ENCODE measurements at places on chromosomes 7 and 10.

DNA sequence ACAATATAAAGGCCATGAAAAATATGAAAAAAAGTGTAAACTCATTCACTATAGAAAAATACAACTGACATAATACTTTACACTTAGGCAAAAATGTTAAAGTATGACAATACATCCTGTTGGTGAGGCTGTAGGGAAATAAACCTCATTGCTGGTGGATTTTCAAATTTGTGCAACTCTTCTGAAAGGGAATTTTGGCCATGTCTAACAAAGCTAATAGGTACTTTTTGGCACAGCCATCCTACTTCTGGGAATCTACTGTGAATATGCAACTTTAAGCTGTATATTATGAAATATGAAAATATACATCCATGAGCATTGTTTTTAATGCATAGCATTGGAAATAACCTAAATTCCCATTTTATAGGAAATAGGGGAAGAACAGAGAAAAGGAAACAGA lies 13.4 kb upstream of the COA1 start:
- DNase-seq, result no peak

GRCh38 chr7:79084423-79084822 lies 369.0 kb downstream of the MAGI2 start:
- no peak for DNase-seq

DNA sequence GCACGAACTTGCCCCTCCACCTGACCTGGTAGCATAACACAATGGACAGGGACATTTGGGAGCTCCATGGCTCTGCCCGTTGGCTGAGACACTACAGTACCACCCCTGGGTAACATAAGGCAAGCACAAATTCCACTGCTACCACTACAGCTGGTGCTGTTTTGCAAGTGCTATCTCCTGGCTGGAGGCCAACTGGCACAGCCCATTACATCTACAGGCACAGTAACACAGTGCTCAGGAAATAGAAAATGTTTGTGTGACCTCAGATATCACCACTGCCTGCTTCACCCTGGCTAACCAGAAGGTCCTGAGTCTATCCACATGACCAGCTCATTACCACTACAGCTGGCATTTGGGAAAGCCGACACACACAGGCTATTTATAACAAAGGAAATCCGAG lies 631.1 kb upstream of the MBL2 start:
- no peak for DNase-seq

DNA sequence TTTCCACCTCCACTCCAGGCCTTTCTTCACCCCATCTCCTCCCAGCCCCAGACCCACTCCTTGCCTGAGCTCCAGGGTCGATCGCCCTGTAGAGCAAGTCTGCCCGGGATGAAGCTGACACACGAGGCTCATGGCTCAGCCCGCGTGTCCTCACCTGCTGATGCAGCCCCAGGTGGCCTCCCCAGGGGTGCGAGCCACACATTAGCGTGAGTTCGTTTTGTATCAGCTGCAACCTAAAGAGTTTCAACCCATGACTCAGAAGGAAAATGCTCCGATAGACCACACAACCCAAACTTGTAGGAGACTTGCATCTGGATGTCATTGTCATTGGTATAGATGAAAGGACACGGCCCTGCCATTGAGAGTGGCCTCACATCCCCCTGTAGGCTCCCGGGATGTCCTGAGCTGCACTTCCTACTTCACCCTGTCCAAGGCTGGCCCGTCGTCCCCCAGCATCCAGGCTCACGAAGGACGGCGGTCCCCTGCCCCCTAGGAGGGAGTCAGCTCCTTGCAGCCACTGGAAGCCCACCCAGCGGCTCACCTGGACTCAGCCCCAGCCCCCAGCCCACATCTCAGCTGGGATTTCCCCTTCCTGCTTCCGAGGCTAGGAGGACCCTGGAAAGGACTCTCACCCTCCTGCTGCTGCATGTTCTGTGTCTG lies 97.7 kb downstream of the HTR5A start:
- DNase-seq, result no peak

DNA sequence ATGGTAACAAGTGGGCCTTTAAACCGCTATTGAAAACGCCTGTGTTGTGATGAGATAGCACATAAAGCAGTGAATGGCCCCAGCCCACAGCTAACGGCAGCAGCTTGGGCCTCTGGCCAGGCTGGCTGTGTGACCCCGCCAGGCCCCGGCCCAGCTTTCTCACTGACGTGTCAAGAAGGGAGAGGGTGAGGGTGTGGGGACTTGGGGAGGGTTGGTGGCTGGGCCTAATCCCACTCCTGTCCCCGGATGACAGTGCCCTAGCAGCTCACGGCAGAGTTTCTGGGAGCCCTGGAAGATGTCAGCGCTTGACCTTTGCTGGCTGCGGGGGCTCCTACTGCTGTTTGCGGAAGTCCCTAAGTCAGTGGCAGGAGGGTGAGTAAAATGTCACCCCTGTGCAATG lies 88.9 kb upstream of the SHH start:
- no peak for DNase-seq

DNA sequence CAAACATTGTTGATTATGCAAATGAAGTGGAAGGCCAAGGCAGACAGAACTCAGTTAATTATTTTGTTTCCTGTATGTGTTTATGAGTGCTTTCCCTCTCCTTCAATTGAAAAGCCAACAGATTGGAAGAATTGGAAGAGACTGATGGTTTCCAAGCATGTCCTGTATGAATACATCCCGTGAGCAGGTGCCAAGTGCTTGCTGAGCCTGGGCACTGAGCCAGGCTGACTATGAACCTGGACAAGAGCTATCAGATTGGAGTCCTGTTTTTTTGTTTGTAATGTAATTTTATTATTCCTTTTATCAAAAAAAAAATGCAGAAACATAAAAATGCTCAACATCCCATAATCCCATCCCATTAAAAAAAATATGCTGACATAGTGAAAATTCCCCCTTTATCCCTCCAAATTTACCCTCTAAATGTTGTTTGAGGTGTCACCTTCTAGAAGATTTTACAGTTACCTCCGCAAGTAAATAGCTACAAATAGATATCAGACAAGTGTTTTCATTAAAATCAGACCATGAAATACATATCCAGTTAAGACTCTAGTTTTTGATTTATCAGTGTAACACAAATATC lies 449.5 kb downstream of the GRID1 start:
- DNase-seq, result no peak

GRCh38 chr7:101891936-101892640 lies 74.7 kb downstream of the CUX1 start:
- DNase-seq, result no peak

- DNase-seq, result no peak
Measured at GRCh38 chr10:89946106-89946505, 244.7 kb downstream of the KIF20B start.

- DNase-seq, result no peak
Measured at GRCh38 chr10:122500726-122501125, 39.4 kb downstream of the HTRA1 start.

DNA sequence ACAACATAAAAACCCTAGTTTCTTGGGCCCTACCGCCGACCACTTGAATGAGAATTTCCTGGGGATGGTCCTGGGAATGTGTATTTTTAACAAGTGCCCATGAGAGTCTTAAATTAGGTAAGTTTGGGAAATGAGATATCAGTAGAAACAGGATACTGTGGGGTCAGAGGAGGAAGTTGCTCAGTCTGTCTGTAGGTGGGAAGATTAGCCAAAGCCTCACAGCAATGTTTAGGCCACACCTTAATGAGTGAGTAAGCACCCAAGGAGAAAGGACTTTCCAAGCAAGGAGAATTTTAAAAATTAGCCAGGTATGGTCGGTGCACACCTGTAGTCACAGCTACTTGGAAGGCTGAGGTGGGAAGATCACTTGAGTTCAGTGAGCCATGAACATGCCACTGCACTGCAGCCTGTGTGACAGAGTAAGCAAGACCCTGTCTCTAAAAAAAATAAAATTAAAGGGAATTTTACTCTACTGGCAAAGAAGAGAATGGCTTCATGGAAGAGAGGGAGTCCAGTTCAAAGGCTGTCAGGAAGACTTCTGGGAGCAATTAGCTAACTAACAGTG lies 31.9 kb downstream of the PAPSS2 start:
- DNase-seq, result no peak

DNA sequence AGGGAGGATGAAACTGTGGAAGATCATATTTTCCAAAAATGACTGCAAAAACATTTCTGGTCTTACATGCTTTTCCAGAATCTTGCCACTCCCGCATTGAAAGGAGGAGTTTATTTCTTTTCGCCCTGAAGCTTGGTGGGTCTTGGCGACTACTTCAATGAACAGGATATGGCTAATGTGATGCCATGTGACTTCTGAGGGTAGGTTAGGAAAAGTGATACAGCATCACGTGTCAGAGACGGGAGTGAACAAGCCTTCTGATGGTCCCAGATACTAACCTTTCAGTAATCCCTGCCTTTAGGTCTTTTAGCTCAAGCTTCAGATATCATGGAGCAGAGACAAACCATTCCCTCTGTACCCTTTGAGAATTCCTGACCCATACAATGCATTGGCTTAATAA lies 192.2 kb upstream of the HPS1 start:
- DNase-seq, result no peak

- no peak for DNase-seq
Measured at GRCh38 chr10:73577788-73578187, 13.4 kb downstream of the USP54 start.

DNA sequence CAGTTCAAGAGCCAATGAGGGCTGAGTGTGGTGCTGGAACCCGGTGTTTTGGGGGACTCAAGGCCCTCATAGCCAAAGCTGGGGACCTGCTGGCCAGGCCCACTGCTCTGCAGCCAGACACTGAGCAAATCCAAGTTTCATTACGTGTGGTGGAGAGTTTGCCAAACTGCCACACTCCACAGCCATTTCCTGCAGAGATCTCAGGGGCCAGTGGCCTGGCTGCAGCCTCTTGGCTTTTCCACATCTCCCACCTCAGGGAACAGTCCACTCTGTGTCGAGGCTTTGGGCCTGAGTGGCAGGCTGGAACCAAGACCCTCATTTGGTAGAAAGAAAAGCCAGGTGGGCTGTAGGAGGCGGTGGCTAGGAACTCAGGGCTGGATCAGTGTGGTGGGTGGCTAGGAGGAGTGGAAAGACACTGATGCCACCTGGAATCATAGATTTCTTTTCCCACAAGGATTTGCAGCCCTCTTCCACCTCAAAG lies 3.2 kb downstream of the HOXA11 start:
- DNase-seq, result no peak

GRCh38 chr10:91190876-91191583 lies 29.4 kb upstream of the PCGF5 start:
- DNase-seq, result no peak

- no peak for DNase-seq
Measured at GRCh38 chr10:77644557-77645243, 7.1 kb upstream of the KCNMA1 start.

DNA sequence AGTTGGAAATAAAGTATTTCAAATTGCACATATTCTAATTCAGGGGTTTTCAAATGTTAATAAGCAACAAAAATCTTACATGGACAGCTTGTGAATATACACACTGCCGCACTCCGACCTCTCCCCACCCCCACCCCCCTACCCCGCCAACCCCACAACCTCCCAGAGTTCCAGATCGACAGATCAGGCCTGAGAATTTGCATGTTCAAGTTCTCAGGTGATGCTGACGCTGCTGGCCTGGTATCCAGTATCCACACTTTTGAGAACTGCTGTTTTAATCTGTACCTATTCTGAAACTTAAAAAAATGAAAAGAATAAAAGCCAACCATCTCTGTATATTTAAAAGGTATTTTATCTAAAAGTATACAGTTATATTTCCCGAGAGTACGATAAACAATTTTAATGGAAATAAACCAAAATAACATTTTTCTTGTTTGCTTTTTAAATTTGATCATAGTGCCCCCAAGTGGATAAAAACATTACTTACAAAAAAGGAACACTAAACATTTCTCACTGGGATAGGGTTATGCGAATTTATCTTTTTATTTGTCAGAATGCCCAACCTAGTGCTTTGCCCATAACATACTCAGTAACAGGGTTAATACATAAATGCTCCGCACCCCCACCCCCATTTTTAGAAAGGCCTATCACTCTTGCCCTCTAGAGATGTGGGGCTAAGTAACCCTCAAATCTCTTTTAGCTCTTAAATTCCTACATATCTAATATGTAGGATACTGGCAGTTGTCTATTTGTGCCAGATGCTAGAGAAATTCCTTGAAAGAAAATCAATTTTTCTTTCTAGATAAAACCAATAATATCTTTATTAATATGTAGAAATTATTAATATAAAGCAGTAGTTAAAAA lies 166.3 kb downstream of the RNF133 start:
- DNase-seq, result no peak

- no peak for DNase-seq
Measured at GRCh38 chr7:29080803-29081202, 65.5 kb downstream of the CPVL start.

DNA sequence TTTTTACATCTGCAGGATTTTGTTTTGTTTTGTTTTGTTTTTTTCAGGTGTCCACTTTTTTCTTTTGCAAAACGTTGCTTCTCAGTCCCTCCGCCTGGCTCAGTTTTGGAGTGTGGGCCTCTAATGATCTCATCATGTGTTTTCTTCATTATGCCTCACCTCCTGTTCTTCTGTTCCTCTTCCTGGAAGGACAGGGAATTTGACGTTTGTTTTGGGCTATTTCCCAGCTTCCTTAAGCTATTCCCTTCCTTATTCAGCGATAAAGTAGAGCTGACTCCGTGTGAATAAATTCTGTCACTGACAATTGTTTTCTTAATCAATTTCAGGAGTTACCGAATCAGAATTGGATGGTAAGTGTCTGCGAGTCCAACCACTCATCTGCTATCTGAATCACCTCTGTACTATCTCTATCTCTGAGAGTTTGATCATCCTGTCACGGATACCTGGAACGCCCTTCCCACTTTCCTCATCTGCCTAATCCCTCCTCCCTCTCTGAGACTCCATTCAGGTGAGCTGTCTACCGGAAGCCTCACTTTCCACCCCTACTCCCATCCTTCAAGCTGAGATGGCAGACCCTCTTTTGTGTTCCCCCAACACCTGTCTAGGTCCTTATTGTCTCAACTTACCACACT lies 218.4 kb downstream of the GATA3 start:
- DNase-seq, result no peak

GRCh38 chr7:20359341-20359963 lies 28.8 kb downstream of the ITGB8 start:
- DNase-seq, result no peak

DNA sequence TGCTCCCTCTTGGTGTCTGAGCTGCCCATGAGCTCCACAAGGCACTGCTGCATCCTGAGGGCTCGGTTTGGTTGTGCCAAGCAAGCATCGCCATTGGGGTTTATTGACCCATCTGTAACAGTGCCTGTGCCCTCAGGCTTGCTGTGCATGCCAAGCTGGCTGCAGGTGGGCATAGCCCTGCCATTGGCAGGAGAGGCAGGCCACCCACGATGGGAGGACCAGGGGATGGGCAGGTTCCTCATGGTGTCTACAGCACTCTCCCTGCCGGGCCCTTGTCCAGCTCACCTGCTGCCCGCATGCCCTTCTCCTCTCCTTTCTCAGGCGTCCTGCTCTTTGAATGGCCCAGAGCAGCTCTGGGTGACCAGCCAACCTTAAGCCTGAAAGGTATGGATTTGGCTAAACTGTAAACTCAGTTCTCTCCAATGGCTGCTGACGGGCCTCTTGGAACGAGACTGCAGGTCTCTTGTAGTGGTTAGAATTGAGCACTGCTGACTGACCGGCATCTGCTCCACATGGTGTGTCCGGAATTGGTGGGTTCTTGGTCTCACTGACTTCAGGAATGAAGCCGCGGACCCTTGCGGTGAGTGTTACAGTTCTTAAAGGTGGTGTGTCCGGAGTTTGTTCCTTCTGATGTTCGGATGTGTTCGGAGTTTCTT lies 17.6 kb downstream of the AKR1E2 start:
- DNase-seq, result no peak
